Esophagus mucosa (tissue), 1 donor: ENCODE measurements at places on chromosomes 2 and 18. TPM values are rescaled to one million over a fixed set of nuclear protein-coding genes. Genes with fewer than 3 reads are reported as not detected.

GRCh38 chr18:6994771-6995430, 122.7 kb downstream of the LAMA1 start:
- ATAC-seq = peak; percentile 50

DNA sequence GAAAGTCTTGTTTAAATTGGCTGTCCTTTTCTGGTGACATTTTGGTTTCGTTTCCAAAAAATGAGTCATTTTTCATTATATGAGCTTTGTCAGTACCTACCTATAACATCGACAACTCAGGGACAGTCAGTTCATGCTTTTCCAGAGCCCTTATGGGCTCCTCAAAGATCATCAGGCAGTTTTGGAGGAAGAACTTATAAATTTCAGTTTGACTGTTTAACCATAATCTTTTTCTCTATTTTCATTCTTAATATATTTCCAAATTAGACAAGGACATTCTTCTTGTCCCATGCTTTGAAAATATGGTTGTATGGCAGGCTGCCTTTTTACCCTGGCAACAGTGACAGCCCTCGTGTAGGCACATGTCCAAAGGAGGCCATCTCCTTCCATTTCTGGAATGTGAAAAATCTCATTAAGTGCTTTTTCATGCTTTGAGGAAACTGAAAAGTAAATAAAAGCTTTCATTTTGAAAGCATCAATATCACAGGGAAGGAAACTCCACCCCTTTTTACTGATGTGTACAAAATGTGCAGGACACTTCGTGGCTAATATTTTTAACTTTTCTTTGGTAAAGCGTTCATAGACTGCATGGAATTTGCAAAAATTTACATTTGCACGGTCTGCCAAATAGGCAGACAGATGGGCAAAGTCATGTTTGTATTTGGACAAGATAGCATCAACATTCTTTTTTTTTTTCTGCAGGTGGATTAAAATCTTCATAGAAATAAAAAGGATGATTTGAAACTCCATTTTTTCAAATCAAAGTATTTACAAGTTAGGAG, 7.2 kb upstream of the PROC start:
- ATAC-seq = no peak

GRCh38 chr18:50053111-50053510, 141.8 kb downstream of the MYO5B start:
- no peak for ATAC-seq

The PRADC1 gene
- 19.0 TPM for total RNA-seq

The CDH2 gene
- not detected for total RNA-seq

GRCh38 chr18:11108947-11109346, 40.4 kb downstream of the PIEZO2 start:
- no peak for ATAC-seq

DNA sequence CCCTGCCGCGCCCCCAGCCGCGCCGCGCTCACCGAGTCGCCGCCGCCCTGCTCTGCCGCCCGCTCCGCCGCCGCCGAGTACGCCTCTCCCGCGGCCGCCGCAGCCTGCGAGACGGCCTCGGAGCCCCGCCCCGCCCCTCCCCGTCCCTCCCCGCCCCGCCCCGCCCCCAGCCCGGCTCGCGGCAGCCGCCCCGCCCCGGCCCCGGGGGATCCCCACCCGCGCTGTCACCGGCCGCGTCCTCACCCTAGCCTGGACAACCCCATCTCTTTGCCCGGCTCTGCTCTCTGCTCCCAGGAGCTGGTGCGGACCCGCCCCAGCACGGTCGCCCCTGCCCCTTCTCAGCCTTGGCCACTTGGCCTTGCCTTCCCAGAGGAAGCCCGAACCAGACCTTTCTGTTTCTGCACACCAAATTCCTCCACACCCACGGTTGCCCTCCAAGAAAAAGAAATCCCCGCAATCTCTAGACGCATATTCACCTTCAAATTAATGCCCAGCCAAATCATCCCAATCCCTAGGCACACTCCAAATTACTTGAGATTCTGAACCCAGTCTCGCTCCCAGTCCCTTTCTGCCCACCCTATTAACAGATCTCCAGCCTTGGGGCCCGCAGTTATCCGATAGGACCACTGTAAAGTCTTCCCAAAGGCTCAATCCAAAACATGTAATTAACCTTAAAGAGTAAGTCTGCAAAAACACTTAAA, at the start of gene CYRIA:
CYRIA (minus strand) TSS at position 87 of the 701 bp plus-strand sequence. CDS start 77,715 bp downstream, outside the sequence.
- ATAC-seq = peak; percentile 83

DNA sequence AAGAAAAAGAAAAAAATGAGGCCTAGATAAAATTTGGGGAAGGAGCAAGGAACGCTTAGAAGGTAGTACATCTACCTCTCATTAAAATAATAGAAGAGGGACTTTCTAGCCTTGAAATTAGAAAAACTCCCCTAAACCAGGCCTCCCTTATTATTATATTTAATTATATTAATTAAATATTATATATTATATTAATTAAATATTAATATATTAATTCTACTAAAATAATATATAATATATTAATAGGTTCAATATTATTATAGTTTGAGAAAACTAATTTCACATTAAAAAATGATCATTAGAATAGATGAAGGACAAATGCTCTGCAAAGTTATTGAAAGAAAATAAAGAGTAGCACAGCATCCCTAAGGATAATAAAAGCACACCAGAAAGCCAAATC, 449.4 kb downstream of the NBAS start:
- no peak for ATAC-seq

GRCh38 chr18:45046961-45047360, 366.3 kb downstream of the SETBP1 start:
- no peak for ATAC-seq

DNA sequence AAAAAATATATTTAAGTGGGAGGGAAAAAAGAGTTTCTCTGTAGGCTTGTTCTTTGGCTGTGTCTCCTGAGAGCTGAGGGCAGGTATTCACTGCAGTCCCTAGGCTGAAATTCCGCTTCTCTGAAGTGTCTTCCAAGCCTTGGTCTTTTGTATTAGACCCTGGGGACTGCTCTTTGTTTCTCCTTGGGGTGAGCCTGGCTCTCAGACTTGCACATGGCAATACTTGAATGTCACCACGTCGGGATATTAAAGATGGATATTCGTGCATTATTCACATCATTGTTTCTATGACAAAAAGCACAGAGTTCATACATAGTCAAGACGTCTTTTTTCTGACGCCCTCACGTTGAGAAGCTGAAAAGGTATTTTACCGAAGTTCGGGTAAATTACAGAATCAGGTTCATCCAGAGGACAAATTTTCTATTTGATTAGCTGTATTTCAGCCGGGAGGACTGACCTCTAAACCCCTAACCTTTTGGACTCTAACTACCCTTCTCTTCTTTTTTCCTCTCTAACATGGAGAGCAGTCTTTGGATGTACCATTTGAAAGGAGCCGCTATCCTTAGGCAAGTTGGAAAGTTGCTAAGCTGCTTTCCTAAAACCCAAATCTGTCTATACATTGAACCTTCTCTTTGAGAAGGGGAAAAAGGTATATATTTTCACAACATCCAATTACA, 2.4 kb upstream of the HOXD3 start:
- ATAC-seq = no peak

The ALPP gene
- not detected for total RNA-seq

GRCh38 chr2:170222298-170222697, 44.4 kb downstream of the MYO3B start:
- ATAC-seq = no peak

The KLHL30 gene
- total RNA-seq = 0.08 TPM

DNA sequence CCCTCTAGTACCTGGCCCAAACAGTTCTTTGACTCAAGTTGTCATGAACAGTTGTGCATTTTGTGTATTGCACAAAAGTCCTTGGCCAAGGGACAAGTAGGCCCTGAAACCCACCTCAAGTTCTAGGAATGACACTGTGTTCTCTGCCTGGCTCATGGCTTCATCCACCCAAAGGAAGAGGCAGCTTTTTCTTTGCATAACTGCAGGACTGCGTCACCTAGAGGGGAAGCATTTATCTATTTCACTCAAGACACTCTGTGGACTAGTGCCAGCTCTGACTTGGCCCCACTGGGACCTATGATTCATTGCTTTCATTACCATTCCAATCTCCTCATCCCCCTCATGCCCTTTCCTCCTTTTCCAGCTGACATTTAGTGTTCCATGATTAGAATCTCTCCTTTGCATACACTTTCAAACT, 119.3 kb upstream of the SIX2 start:
- no peak for ATAC-seq

- no peak for ATAC-seq
Measured at GRCh38 chr2:9702604-9703084, 71.8 kb upstream of the YWHAQ start.

The SERPINB13 gene
- 281 TPM for total RNA-seq

DNA sequence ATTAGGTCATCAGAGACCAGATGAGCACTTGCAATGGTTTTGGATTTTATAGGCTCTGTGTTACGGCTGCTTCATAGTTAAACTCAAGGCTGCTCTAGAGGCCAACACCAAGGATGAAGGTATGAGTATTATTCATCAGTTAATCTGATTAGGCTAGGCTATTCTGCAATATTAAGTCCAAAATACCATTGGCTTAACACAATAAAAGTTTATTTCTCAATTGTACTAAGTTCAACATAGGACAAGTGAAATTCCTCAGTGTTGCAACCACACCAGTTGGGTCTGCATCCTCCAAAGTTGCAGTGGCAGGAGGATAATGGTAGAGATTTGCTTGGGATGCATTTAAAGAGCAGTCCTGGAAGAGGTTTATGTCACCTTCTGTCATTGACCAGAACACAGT, 538.3 kb upstream of the CDH2 start:
- no peak for ATAC-seq

The STK17B gene
- total RNA-seq = 11.0 TPM

The SERPINB12 gene
- 0.60 TPM for total RNA-seq

The MOGAT1 gene
- not detected for total RNA-seq

The CD8B2 gene
- not detected for total RNA-seq

The COX7A2L gene
- total RNA-seq = 79.1 TPM

- ATAC-seq = no peak
Measured at GRCh38 chr18:77894060-77894459, 644.4 kb downstream of the GALR1 start.

DNA sequence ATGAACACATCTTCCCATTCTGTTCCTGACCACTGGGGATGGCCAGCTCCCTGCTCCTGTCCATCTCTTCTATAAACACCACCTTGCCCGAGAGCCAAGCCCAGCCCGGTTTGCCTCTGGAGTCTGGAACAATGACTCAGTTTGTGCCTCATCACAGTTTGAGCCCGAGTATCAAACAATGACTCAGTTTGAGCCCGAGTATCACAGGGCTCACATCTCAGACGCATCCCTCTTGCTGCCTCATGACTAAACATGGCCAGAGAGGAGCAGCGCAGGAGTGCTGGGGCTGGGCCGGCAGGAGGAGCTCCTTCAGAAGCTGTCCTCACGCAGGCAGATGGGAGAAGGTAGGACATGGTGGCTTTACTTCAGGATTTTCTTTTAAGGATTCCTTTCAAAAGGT, 68.7 kb downstream of the PXDN start:
- ATAC-seq = peak; percentile 98

The RNU2-63P gene
- 5.2 TPM for total RNA-seq

The CREG2 gene
- total RNA-seq = 2.3 TPM

DNA sequence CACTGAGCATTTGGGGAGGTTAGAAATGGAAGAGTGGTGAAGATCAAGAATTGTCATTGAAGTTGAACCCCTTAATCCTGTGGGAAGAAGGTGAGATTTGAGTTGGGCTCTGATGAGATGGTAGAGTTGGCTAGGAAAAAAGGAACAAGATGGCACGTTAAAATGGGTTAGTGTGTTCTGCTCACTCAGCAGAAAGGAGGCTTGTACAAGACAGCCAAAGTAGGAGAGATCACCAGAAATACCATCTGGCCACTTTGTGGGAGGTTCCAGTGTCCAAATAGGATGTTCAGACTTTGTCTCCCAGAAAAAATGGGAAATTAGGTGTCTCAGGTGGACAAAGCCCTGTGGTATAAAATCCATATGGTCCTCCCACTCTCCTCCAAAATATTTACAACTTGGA, 56.0 kb upstream of the SLC14A2 start:
- no peak for ATAC-seq

- ATAC-seq = peak; percentile 41
Measured at GRCh38 chr2:62794791-62795190, 89.3 kb downstream of the EHBP1 start.

The MALL gene
- 248 TPM for total RNA-seq

- no peak for ATAC-seq
Measured at GRCh38 chr18:33577685-33578517, at the start of gene ASXL3. Gene ASXL3, plus strand, starts transcription at chr18:33578219. Its CDS starts 413 bp downstream, at chr18:33578632.

DNA sequence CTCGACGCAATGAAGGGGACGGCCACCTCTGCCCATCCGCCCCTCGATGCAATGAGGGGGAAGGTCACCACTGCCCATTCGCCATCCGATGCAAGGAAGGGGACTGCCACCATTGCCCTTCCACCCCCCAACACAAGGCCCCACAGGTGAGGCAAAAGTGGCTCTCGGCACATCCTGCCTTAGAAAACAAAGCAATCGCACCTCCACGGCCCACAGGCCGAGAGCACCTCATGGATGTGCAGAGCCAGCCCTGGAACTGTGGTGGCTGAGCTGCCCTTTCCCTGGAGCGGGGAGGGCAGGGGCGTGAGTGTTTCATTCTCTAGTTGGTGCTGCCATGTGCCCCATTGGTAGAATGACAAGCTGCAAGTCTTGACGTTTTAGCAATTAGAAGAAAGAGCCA, 320.6 kb upstream of the SALL3 start:
- ATAC-seq = no peak

The HSBP1L1 gene
- 15.5 TPM for total RNA-seq

DNA sequence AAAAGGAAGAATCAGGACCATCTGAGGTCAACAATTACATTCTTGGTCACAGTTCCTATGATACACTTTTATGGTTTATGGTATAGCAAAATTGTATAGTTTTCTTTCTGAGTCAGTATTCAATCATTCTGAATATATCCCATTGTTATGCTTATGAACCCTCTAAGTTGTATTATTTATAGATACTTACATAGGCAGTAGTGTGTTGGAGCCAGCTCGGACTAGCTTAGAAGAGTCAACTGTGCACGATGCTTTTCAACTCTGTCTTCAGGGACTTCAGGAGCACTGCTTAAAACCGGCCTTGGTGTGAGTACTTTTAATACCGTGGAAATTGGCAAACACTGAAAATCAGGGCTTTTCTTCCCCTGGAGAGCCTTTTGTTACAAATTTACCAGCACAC, 215.7 kb downstream of the IKZF2 start:
- ATAC-seq = no peak

DNA sequence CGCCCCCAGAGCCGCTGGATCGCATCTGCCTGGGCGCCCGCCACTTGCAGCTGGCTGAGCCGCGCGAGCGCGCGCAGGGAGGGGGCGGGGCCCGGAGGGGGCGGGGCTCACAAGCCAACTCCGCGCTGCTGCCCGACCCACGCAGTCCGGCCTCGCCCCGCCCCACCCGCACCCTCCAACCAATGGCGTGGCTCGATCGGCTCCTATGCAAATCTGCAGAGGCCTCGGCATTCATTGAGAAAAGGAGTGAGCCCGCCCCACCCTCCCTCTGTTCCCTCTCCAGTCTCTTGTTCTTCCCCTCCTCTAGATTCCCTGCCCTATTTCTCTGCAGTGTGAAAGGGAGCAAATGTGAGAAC, at the start of gene ALK:
ALK (minus strand) TSS at position 27 of the 356 bp plus-strand sequence. CDS start 927 bp downstream, outside the sequence.
- ATAC-seq = peak; percentile 100

The ADCYAP1 gene
- 0.12 TPM for total RNA-seq
